Activated T-cell treated with anti-CD3 and anti-CD28 coated beads, Interleukin-2, amount 50 U/mL, for 72 hours (primary cell): ENCODE measurements at places on chromosomes 6 and 20. TPM values are rescaled to one million over a fixed set of nuclear protein-coding genes. Genes with fewer than 3 reads are reported as not detected.
A peak's percentile ranks its signal among the peaks of the same experiment; 100 is the strongest.

Gene ARFRP1
- 70.9 TPM for total RNA-seq

Gene ISM1
- total RNA-seq, result 0.58 TPM

Gene FAM83B
- total RNA-seq, result not detected

Gene BANF2
- not detected for total RNA-seq

- H3K27ac ChIP-seq, result no peak overlapping the region
- no peak overlapping the region for H3K4me3 ChIP-seq
- H3K36me3 ChIP-seq, result no peaks in the 10 kb centered on the region
- H3K4me1 ChIP-seq, result peaks cover 16% of the 10 kb centered on the region
Measured at GRCh38 chr6:37779111-37779800, 40.3 kb upstream of the ZFAND3 start.

DNA sequence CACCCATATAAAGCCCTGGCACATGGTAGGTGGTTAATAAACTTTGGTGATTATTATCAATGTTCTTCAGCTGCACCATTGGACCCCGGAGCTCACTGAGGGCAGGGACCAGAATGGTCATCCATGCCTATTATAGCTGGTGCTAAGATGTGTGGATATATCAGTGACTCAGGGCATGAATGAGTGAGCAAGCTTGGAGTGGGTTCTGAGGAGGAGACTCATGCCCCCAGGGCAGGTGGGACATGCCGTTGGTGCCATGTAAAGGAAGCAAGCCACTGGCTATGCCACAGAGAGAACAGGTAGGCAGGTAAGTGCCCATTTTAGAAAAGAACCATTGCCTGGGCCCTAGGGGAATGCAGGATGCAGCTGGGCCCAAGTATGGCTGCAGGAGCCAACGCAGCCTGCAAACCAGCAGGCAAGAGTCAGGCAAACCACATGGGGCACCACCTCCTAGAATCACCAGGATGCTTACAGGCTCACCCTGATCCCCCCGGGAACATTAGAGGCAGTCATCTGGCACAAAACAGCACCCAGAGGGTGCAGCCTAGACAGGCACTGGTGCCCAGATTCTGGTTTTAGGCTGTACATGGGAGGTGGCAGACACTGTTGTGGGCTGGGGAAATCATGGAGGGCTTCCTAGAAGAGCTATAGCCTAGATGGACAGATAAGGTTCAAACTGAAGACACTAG is 23.5 kb downstream of the PLAGL2 start:
- H3K4me3 ChIP-seq, result no peak overlapping the region
- no peaks in the 10 kb centered on the region for H3K27me3 ChIP-seq
- no peaks in the 10 kb centered on the region for H3K36me3 ChIP-seq
- H3K27ac ChIP-seq, result no peak overlapping the region
- DNase-seq, result no peak

DNA sequence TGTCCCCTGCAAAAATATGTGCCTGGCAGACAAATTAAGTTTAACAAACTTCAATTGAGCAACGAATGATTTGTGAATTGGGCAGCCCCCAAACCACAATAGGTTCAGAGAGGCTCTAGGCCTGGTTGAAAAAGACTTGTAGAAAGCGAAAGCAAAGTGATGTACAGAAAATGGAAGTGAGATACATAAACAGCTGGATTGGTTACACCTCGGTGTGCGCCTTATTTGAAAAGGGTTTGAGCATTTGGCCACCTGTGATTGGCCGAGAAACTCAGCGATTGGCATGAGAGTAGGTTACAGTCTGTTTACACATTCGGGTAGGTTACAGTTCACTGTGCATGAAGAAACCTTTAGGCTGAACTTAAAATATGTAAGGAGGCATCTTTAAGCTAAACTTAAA is 136.9 kb downstream of the CD83 start:
- H3K27ac ChIP-seq, result peak overlapping the region; percentile 48
- no peak overlapping the region for H3K4me3 ChIP-seq
- DNase-seq, result no peak

- H3K27ac ChIP-seq, result no peak overlapping the region
- H3K4me3 ChIP-seq, result no peak overlapping the region
- DNase-seq, result no peak
- no peaks in the 10 kb centered on the region for H3K4me1 ChIP-seq
- no peaks in the 10 kb centered on the region for H3K27me3 ChIP-seq
Measured at GRCh38 chr6:81889377-81890053, 137.0 kb upstream of the TENT5A start.

- no peak overlapping the region for H3K4me3 ChIP-seq
- H3K4me1 ChIP-seq, result no peaks in the 10 kb centered on the region
- H3K36me3 ChIP-seq, result no peaks in the 10 kb centered on the region
- no peak overlapping the region for H3K27ac ChIP-seq
- H3K27me3 ChIP-seq, result peaks cover 13% of the 10 kb centered on the region
Measured at GRCh38 chr20:61749406-61750075, 316.1 kb downstream of the TAF4 start.
